ENCODE measurements at places on chromosomes 7 and 10. TPM values are rescaled to one million over a fixed set of nuclear protein-coding genes. Genes with fewer than 3 reads are reported as not detected.

The NODAL gene
- polyA plus RNA-seq: 0.51 TPM

The TMEM225B gene
- 2.0 TPM for polyA plus RNA-seq

The PLCE1 gene
- 32.1 TPM for polyA plus RNA-seq

DNA sequence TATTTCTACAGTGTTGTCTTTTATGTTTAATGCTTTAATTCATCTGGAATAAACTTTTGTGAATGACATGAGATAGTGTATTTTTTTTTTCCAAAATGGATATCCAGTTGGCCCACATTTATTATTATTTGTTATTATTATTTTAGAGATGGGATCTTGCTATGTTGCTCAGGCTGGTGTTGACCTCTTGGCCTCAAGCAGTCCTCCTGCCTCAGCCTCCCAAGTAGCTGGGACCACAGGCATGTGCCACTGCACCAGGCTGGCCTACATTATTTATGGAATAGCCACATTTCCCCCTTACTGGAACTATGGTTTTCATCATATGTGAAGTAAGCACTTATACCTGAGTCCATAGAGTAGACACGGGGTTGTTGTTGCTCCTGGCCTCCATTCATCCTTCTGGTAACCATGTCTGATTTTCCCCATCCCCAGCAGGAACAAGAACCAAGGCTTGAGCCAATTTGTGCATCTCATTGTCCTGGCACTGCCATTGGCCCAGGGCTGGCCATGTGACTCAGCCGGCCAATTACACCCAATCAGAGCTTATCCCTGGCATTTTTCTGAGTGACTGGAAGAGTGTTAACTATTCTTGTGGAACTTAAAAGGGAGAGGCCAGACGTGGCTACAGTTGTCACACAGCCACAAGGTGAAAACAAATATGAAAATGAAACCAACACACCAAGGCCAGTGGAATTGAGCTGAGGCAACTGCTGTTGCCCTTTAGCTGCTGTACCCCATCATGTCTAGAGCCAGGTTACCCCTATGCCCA is 23.1 kb downstream of the PRF1 start:
- no peak for DNase-seq

DNA sequence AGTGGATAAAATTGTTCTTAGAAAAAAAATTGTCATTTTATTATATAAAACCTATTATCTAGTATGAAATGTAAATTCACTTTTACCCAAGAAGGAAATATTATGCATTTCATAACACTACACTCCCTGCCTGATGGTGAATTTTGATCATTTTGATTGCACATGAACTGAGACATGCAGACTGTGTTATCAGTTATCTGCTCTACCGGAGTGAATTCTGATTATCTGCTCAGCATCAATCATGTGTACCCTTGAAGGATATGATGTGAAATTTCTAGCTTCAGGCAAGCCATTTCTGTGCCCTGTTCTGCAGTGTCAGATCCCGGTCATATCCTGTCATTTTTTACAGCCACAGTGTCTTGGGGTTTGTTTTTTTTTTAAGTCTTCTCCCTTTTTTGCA is 85.0 kb upstream of the FGL2 start:
- no peak for DNase-seq

GRCh38 chr7:34807548-34808340 is 149.7 kb downstream of the NPSR1 start:
- no peak for DNase-seq
